ENCODE measurements at places on chromosomes 5 and 9.

DNA sequence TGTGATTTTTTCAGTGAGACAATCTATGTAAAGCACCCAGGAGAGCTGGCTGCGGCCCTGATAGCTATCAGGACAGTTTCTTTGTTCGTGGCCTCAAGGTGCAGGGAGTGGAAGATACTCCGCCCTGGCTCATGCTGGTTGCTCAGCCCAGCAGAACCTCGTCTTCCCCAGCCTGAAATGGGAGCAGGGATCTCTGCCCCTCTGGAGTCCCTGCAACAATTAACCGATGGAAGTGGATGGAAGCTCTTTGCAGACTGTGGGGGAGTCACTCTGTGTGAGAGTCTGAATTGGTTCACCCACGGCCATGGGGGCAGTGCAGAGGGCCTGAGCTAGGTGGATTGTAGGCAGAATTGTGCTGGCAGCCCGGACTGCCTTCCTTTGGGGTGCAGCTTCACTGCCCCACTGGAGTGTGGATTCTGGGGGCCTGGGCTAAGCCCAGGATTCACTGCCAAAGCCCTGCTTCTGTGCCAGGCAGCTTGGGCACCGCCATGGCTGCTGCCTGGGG lies 2.8 kb downstream of the AIF1L start:
- no peak for DNase-seq

DNA sequence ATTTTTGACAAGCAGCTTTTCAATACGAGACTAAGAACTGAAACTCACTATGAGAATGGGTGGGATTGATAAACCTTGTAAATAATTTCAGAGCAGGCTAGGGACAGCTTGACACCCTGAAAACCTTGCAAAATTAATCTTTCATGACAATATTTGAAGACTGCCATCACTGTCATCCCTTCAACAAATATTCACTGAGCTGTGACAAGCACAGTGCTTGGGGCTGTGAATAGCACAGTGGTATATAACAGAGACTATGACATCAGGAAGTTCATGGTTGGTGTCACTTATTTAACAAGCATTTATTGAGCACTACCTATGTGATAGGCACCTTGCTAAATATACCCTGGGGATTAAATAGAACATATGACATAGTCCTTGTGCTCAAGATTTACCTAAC lies 741.0 kb upstream of the RIOK2 start:
- no peak for DNase-seq

DNA sequence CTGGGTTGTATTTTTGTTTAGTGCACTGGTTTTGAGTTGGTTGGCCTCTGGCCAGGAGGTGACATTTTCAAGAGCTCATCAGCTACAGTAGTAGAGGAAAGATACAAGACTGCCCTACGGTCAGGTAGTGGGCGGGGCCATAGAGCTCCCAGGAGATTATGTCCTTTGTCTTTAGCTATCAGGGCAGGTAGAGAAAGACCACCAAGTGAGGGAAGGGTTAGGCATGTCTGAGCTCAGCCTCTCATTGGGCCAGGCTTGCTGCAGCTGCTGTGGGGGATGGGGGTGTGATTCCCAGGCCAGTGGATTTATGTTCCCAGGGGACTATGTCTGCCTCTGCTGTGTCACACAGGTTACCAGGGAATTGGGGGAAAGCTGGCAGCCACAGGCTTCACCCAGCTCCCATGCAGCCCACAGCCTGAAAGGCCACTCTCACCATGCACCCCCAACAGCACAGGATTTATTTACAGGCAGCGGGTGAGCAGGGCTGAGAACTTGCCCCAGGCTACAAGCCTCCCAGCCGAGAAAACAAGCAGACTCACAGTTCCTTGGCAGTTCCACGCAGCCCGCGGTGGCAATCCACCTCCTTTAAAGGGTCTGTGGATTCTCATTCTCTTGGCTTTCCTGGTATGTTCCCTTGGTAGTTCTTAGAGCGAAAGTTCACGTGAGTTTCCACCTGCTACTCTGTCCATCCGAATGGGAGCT lies 37.5 kb upstream of the BOD1 start:
- no peak for DNase-seq

DNA sequence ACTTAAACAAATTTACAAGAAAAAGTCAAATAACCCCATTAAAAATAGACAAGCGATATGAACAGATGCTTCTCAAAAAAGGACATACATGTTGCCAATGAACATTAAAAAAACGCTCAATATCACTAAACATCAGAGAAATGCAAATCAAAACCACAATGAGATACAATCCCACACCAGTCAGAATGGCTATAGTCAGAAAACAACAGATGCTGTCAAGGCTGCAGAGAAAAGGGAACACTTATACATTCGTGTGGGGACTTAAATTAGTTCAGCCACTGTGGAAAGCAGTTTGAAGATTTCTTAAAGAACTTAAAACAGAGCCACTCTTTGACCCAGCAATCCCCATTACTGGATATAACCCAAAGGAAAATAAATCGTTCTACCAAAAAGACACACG lies 10.8 kb downstream of the OR13F1 start:
- DNase-seq = no peak

- DNase-seq = no peak
Observed at GRCh38 chr9:73183917-73184861, 32.5 kb downstream of the ANXA1 start.
